Activated CD4-positive, alpha-beta T cell treated with anti-CD3 and anti-CD28 coated beads for 48 hours (primary cell): ENCODE measurements at places on chromosomes 12 and 14.

DNA sequence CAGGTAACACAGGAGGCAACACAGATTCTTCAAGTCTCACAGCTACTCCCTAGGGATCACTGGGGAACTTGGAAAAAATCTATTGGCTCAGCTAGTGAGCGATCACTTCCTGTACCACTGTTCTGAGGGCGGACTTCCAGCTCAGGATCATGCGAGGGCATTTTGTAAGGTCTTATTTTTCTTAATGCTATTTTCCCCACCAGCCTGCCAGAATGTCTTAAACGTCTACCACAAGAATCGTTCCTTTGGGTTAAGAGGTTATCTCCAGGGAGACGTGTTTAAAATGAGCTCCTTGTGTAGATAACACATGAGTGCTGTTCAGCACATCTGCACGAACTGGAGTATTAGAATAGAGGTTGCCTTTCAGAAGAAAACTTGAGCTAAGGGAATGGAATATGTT, 162.6 kb downstream of the ETNK1 start:
- no peak for DNase-seq

DNA sequence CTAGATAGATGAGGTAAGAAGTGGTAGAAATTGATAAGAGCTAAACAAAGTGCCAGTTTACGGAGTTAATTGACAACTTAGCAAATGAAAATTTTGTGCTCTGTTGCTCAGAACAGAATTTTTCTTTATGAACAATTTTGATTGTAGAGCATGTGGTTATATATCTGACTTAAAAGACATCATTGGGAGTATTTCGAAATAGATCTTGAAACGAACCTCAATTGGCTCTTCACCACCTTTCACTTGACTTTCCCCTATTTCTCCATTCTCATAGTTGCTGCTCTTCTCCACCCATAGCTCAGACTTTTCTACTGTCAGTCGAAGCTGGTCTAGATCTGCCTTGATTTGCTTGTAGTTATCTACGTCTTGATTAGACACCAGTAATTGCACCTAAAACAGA, 212.1 kb downstream of the ITPR2 start:
- no peak for DNase-seq

DNA sequence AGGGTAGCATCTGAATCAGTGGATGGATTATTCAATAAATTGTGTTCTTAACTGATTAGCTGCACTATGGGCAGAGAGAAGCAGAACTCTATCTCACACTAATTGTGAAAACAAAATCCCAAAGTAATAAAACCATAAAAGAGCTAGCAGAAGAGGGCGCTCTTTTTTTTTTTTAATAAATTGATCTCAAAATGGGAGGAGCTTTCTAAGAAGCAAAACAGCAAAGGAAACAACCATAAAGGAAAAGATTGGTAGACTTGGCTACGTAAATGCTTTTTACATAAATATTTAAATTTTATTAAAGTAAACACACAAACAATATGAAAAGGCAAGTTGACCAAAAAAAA, 1.5 kb upstream of the TM7SF3 start:
- no peak for DNase-seq

DNA sequence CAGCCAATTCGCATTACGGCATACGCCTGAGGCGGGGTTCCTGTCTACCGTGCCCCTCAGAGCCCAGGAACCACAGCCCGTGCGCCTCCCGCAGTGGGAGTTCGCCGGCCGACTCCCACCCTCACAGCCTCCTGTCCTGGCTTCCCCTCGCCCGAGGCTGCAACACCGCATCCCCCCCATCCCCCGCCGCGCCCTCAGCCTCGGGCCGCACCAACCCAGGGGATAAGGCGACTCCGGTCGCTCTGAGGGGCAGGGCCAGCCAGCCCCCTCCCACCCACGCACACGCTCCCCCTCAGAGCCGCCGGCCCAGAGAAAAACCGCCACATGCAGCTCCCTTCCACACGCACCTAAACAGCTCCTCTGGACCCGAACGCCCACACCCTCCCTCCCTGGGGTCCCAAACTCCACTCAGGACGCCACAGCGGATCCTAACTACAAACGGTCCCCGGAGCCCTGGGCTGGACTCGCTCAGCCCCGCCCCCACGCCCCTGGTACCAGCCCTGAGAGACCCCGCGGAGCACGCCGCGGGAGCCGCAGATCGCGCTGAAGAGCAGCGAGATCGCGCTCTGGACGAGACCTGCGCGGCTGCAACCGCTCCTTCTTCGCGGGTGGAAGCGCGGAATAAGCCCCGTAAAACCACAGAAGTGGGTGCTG, at the start of gene C14orf39:
C14orf39 (minus strand) TSS at position 466 of the 654 bp plus-strand sequence. CDS start 985 bp downstream, outside the sequence.
- DNase-seq: peak; percentile 53

DNA sequence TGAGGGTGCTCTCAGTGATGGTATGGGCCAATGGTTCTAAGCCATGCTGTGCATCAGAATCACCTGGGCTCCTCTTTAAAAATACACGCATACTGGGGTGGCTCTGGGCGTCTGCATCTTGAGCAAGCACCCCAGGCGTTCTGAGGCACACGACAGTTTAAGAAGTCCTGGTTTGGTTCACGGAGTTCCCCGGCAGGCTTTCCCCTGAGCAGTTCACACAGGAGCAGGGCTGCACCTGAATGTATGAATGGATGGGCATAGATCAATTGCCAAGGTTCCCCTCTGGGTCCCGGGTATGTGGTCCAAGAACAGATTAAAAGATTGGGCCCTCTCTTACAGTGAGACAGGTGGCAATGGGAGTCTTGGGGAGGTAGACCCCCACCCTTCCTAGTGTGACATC, 395.3 kb downstream of the DPF3 start:
- DNase-seq: no peak

- DNase-seq: no peak
These were observed 312.5 kb upstream of the PDE3A start for GRCh38 chr12:20055856-20056255.

- DNase-seq: no peak
These were observed 150.3 kb downstream of the FOXN3 start for GRCh38 chr14:89266754-89267153.

- no peak for DNase-seq
These were observed 90.3 kb upstream of the EEA1 start for GRCh38 chr12:93019212-93019927.

GRCh38 chr14:64475585-64476273, 10.4 kb downstream of the AKAP5 start:
- no peak for DNase-seq

DNA sequence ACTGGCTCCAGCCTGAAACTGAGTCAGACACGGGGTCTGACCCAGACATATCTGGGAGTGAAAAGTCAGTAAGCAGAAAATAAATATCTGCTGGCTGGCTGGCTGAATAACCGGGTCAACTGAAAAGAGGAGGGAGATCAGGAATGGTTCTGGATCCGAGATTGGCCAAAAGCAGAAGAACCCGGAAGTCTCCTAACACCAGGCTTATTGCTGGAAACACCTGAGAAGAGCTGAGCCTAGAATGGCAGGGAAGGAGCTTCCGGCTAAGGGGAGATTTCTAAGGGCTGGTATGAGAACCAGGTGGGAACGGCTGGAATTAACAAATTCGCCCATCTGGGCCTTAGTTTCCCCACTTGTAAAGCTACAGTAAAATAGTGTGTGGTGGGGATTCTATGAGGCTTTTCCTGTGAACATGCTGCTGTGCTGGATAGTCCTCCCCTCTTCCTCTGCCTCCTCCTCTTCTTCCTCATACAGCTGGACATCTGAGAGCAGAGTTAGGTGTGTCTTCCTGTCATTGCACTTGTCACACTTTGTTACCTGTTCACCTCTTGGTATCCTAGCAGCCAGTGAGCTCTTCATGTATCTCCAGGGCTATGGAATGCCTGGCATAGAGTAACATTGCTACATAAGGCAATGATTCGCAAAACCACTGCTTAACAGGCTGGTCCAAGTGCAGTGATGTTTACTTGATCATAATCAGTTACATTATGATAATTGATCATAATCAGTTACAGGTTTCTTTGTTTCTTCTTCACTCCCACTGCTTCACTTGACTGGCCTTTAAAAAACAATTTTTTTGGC, 2.0 kb upstream of the SHMT2 start:
- no peak for DNase-seq

- peak; percentile 84 for DNase-seq
These were observed 1.8 kb downstream of the COX6A1 start for GRCh38 chr12:120439646-120440247.

DNA sequence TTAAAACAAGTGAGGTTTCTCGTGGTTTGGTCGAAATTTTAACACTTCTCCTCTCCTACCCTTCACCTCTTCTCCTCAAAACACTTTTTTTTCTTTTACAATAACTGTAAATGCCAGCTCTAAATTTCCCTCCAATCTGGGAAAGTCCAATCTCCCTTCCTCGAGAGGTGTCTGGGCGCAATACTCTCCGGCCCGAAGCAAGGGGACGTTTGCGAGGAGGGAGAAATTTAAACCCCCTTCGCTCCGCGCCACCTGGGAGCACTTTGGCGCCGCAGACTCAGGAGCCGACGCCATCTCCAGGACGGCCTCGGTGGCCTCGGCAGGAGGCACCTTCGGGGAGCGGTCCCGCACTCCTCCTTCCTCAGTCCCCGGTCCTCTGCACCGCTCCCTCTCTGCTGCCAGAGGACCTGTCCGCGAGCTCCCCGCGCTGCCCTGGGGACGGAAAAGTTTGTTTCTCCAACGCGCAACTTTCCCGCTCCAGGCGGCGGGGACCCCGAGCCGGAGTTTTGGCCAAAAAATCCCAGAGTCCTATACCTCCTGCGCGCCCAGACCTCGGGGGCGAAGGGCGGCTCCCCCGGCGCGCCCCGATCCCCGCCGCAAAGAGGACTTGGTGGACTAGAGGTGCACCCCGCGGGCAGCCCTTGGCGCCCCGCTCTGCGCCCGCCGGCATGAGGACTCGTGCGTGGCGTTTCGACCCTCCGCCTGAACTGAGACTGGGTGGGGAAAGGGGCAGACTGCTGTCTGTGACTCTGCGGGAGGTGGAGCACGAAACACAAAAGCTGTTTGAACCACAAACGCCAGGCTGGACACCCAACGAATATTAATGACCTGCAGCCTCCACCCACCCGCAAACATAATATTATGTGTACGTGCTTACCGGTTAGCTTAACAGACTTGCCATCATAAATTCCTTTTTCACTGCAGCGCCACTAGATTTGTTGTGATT, 95.2 kb upstream of the HMGA2 start:
- DNase-seq: peak; percentile 4

- DNase-seq: no peak
These were observed 111.1 kb downstream of the ERGIC2 start for GRCh38 chr12:29269706-29270408.

DNA sequence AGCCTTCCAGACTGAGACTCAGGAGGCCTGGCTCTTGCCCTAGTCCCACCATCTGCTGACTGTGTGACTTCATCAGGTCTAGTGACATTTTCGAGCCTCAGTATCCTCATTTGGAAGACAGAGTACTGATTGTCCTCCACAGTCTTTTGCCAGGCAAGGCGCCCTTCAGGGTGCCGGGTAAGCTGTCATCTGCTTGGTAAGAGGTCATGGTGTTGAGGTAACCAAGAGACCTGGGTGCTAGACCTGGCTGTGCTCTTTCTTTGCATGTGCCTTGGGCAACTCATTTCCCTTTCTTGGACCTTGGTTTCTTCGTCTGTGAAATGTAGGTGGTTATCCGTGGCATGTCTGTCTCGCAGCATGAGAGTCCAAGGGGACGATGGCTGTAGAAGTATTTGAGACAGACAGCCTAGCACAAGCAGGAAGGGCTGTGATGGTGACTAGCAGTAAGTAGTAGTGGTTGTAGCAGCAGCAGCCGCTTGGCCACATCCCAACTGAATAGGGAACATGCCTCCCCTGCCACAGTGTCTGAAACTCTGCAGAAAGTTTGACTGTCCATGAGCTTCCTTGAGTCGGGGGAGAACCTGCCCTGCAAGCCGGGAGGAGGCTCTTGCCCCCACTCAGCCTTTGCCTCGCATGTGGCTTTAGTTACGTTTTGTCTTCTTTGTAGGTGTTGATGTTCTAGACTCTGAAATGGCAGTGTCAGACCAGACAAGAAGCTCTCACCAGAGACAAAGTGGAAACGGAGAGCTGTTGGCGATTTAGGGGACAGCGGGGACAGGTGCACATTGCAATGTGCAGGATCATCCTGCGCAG, 40.3 kb downstream of the EVL start:
- DNase-seq: no peak

DNA sequence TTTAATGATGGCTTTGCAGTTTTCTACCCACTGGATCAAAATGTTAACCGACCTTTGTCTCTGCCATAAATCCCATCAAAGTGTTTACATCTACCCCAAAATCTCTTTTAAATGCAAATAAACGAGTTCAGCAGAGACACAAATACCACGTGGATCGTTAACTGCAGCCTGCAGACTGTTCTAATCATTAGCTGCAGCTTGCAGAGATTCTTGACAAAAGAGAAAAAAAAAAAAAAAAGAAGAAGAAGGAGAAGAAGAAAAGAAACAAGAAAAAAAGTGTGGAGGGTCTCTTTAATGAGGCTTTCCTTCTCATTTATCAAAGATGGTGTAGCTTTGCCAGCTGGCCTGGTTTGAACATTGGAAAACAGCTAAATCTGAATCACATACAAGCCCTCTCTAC, 275.7 kb downstream of the NEDD1 start:
- DNase-seq: no peak

- DNase-seq: no peak
These were observed 142.0 kb downstream of the PLXNC1 start for GRCh38 chr12:94290353-94290752.

DNA sequence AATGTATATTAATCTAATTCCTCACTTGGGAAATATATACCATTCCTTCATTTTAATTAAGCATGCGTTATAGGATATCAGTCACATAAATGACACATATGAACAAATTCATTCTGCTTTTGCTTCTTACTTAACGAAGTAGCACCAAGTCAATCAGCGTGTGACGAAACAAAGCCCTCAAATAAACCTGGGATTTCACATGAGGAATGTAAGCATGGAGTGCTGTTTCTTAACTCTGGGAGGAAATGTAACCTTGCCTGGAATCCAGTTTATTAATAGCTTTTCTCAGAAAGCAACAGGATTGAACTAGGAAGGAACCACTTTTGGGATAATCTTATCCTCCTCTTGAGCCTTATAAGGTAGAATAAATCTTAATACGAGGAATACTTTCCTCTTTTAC, 72.0 kb downstream of the NIN start:
- no peak for DNase-seq

GRCh38 chr14:65718629-65719028, 306.1 kb downstream of the FUT8 start:
- DNase-seq: no peak
